ENCODE measurements at places on chromosomes 5 and 9. TPM values are rescaled to one million over a fixed set of nuclear protein-coding genes. Genes with fewer than 3 reads are reported as not detected.

The FAM13B gene
- total RNA-seq: 19.0 TPM

The EIF4EBP3 gene
- 2.3 TPM for total RNA-seq

The ASPN gene
- not detected for total RNA-seq

The ANKH gene
- 42.4 TPM for total RNA-seq

The LCN15 gene
- 0.13 TPM for total RNA-seq
